ENCODE measurements at places on chromosomes 6 and 20.

- no peak for DNase-seq
These were observed 174.5 kb upstream of the SNX9 start for GRCh38 chr6:157648561-157648960.

DNA sequence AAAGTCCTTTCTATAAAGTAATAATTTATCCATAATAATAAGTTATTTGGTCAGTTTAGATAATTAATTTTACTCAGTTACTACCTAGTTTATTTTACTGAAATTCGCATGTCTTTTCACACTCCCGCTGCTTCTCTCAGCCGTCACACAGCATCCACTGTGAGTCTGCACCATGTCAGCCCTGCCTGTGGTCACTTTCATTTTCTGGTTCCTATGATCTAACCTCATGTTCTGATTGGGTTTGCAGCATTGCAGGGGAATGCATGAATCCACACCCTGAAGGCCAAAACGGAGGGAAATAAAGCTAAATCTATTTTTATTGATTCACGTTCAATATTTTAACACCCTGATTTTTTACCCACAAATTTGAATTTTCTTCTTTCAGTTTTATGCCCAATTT, 47.4 kb downstream of the PDE10A start:
- DNase-seq: no peak

DNA sequence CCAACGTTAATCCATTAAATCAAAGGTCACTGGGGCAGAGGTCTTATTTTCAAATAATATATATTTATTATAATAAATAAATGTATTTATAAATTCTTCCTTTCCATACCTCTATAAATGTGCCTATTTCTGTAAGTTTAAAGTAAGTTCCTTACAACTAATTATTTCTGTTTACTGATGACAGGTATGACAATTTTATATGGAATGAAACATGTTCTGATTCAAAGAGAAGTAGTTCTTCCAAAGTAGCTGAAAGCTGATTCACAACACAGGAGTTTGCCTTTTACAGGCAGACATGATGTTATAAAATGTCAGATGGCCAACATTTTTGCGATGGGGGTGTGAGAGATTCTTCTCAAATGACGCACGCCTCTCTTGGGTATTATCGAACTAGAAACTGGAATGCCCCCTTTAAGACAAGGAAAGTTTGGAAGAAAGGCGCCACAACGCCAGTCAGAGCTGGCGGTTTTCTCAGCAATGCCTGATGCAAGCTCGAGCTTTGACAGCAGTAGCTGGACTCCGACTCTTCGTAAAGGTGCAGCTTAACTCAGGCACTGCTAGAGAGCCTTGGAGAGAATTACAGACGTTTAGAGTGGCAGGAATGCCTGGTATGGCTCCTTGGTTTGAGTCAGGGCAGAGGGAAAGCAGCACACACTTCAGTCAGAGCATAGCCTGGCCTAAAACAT, 92.1 kb downstream of the FOXC1 start:
- no peak for DNase-seq

- DNase-seq: no peak
These were observed 26.0 kb downstream of the SLC17A9 start for GRCh38 chr20:62978561-62978943.

GRCh38 chr6:45877970-45878590, 137.6 kb downstream of the CLIC5 start:
- DNase-seq: no peak

DNA sequence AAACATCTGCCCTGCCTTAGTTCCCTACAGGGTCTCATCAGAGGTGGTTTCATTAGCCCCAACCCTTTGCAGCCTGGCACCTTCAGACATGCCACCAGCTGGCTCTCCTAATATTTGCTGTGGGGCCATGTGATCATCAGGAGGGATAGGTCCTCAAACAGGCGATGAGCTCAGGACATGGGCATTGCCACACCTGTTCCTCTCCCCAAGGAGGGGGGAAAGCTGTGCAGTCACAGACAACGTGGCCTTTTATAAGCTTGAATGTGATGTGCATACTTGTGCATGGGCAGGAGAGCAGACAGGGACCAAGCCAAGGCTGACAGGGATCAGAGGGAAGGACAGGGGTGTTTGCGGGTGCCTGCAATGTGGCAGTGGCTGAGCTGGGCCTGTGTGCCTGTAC, 78.8 kb upstream of the ZNFX1 start:
- DNase-seq: no peak

GRCh38 chr20:54557806-54558590, 82.6 kb downstream of the DOK5 start:
- DNase-seq: no peak

DNA sequence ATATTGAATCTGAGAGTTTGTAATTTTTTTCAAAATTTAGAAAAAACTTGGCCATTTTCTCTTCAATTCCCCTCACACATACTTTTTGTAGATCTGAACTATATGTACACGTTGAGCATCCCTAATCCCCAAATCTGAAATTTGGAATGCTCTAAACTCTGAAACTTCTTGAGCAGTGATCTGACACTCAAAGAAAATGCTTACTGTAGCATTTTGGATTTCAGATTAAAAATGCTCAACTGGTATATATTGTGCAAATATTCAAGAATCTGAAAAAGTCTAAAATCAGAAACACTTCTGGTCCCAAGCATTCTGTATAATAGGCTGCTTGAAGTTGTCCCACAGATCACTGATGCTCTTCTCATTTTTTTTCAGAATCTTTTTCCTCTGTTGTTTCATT, 78.8 kb upstream of the ZBTB24 start:
- no peak for DNase-seq

- DNase-seq: no peak
These were observed 519.4 kb upstream of the JAG1 start for GRCh38 chr20:11193241-11193640.

GRCh38 chr6:35248300-35248699, 11.2 kb upstream of the ZNF76 start:
- DNase-seq: no peak

GRCh38 chr6:23307516-23307915, 738.1 kb downstream of the HDGFL1 start:
- no peak for DNase-seq
